ENCODE measurements at places on chromosomes 7 and 10.

- ATAC-seq = no peak
These were observed 165.9 kb upstream of the PLXNA4 start for GRCh38 chr7:132742189-132742612.

DNA sequence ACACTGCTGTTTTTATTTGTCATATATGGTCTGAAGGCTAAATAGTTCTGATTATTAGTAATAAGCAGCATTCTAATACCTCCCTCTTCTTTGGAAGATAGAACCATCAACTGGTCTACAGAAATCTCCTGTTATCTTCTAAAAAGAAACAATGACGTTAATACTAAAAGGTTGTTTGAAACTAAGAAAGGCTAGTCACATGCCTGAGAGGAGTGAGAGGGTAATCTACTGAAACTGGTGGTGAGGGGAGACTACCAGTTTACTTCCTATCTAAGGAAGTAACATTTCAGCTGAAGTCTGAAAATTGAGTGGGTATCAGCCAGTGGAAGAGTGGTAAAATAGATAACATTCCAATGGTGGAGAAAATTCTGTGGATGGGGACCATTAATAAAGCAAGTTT lies 48.4 kb downstream of the FGFBP3 start:
- no peak for ATAC-seq

DNA sequence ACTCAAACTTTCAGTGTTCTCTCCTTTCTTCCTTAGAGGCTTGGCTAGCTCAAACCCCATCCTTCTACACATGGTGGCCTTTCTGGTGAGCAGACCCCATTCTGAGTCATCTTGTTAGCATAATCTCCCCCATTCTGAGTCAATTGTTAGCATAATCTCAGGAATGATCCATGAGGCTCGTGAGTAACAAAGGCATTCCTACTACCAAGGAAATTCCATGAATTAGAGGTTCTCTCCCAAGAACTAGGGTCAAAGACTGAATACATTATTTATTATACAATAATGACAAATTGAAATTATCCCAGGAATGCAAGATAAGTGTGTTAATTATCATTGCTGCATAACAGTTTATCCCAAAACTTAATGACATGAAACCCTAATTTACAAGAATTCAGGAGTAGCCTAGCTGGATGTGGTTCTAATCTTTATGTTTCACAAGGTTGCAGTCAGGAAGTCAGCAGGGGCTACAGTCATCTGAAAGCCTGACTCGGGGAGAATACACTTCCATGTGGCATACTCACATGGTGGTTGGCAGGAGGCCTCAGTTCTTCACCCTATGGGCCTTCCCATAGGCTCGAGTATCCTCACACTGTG lies 100.2 kb downstream of the MMRN2 start:
- ATAC-seq = no peak

DNA sequence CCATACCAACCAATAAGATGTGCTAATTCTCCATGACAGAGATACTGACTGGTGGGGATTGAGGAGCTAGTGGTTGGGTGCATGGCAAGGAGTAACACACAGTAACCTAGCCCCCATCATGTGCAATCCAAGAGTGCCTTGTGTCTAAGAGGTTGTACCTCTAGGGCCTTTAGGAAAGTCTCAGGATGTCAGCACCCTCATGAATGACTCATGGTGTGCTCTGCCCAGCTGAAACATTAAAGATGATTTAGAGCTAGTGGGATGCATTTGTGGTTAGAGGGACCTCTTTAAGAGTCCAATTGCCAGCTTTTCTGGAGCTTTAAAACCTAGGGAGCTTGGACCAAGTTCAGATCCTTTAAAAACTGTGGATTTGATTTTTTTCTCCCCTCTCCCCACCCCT lies 181.1 kb downstream of the HERPUD2 start:
- ATAC-seq = no peak

DNA sequence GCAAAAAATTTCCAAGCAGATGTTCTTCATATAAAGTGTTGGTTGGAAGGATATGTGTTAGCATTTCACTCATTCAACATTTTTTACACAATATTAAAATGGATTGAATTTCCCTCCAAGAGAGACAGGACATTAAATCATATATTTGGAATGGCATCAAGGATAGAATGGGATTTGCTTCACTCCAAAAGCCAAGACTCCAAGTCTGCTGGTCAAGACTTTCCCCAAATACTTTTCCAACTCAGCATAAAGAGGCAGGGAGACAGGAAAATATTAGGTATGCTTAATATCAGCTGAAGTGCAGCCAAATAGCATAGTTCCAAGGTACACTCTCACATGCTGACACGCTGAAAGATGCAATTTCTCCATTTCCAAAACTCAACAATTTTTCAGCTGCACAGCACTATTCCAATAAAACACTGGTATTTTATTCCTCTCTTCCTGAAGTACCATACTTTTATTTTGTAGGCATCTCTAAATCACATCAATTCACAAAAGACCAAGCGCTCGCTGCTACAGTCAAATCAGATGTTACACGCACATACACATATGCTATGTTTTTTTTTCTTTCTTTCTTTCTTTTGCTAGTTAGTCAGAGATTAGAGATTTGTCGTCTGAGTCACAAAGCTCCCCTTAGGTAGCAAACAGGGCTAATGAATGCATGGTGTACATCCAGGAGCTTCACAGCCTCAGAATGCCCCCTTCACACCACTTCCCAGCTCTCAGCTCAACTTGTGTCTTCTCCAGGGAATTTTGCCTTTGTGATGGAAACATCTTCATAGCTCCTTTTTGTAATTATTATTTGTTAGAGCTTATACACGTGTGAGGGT lies 1033.8 kb upstream of the AUTS2 start:
- ATAC-seq = no peak
